ENCODE measurements at places on chromosomes 5 and 9.

- DNase-seq = no peak
These were observed 54.5 kb upstream of the IL17B start for GRCh38 chr5:149433524-149434131.

DNA sequence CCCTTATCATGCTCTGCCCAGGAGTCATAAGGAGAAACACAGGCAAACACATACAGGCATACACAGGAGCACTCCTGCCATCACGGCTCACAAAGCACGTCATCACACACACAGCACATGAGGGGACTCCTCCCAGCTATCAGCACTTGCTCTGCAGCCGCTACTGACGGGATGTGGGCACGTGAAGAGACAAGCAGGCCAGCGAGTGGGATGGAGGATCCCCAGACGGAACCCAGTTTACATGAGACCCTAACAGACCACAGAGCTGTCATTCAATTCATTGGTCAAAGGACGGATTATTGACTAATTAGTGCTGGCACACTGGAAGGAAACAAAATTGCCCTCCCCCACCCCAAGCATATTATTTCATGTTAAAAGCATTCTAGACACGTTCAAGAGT is 53.6 kb downstream of the SEMA4D start:
- DNase-seq = peak; percentile 75

DNA sequence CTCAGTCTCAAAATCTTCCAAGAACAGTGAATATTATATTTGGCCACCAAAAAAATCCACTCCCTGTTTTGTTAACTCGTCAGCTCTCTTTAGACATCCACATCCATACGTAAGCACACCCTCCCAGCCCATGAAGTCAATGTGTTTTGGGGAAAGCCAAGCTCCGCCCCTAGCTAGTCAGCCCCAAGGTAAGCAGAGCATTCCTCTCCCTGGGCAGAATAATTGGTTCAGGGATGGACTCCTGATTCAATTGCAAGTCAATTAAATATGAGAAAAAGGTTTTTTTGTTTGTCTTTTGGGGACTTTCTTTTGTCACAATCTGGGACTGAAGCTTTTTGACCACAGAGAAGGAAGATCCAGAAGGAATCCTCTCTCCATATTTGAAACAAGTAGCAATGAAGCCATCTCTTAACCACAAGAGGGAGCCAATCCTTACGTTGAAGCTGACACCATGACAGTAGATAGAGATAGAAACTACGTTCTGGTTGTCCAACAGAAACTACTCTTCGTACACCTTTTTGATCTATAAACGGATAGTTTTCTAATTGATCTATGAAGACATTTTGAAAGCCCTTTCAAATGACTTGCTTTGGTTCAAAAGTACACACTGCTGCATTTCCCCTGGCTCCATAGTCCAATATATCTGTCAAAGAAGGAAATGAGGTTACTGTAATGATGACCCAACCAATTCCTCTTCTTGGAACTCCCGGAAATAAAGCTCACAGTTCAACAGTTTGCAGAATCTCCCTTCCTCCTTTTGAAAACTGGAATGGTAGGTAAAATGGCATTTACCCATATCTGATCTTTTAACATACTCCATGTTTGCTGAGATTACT is 166.4 kb downstream of the TLE1 start:
- DNase-seq = no peak

DNA sequence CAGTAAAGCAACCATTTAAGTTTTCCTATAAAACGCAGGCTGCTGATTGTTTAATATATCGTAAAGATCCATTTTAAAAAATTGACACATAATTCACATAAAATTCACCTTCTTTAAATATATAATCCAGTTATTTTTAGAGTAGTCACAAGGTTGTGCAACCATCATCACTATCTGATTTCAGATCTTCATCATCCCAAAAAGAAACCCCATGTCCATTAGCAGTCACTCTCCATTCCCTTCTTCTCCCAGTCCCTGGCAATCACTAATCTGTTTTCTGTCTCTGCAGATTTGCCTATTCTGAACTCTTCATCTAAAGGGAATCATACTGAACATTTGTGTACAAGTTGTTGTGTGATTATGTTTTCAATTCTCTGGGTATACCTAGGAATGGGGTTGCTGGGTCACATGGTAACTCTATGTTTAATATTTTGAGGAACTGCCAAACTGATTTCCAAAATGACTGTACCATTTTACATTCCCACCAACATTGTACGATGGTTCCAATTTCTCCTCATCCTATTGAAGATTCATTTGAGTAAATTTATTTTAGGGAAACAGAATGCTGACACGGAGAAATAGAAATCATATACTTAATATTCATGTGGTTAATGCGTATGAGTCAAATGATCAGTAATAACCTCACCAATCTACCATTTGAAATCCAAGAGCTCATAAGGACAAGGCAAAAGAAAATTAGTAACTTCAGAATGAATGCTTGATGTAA is 57.8 kb upstream of the PLPP1 start:
- DNase-seq = no peak

DNA sequence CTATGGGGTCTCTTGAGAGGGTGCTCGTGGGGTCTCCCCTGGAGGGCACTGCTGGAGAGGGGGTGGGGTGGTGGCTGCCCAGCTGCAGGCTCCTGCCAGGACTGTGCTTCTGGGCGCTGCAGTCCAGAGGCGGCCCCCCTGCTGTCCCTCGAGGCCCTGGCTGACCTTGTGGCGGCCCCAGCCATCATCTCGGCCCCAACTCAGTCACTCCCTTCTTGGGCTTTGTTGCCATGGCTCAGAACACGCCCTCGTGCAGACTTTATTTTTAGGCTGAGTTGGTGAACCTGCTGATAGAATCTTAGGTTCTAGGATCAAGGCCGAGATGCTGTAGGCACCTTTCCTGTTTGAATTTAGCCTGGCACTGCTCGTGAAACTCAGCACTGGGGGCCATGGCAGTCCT is 22.8 kb downstream of the FBXW5 start:
- no peak for DNase-seq

- no peak for DNase-seq
These were observed 5.4 kb downstream of the RGS3 start for GRCh38 chr9:113468716-113469448.

DNA sequence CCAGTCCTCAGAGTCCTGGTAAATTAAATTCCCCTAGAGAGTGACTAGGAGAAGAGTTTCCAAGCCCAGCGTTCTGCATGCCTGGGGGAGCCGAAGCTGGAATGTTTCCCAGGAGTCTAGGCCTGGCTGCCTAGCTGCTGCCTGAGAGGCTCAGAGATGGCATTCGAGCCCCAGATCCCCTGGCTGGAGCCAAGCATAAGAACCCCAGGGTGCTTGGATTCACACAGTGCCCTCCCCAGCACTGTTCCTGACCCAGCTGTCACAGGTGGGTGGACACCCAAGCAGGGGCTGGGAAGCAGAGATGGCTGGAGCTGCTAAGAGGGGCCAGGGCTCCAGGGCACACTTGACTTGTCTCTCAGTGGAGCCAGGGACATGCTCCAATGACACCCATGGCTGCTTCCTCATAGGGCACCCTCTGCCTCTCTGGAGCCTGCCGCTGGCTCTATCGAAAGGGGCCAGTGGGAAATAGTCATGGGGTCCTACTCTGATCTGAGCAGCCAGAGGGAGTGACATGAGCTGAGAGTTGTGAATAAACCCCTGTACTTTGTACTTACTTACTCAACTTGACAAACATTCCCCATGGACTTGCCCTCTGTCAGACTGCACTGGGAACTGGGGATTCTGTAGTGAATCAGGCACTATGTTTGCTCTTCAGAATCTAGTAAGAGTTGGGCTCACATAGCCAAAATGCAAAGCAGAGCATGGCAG is 62.6 kb upstream of the XPA start:
- DNase-seq = no peak

DNA sequence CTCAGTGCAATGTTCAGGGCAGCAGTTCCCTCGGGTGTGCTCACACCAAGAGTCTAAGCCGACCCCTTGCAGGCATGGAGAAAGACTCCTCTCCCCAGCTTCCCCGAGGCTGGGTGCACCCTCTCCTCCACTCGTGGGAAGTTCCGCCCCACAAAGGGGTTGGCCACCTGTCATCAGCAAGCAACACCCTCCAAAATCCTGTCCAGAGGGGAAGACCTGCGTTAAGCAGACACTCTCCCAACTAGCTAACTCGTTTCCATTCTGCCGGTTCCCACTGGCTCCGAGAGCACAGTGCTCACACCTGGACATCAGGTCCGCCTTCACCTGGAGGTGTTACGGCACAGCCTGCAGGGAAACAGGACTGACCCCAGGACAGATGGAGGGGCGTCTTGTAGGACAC is 117.9 kb upstream of the IRX4 start:
- no peak for DNase-seq

DNA sequence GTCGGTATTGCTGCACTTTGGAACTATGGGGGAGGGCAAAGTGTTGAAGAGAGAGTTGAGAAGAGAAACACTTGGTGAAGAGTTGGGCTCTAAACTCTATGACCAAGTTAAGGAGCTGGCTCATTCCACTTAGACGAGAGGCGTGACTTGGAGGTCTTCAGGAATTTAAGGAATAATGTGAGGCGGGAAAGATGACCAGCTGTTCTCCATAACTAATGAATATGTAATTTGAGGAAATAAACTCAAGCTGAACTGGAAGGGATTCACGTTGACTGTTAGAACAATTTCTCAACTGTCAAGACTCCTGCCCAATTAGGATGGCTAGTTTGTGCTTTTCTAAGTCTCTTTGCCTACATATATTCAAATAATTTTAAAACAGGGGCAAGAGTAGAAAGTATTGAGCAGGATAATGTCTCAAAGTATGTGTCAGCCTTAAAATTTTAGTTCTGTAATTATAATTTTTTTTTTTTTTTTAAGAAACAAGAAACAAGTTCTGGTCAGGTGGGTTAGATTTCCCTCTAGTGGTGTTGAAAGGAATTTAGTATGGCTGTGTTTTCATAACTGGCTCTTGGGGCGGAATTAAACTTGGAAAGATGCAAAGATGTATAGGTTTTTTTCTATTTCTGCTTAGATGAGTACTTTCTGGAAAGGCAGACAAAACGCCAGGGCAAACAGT is 33.4 kb downstream of the TMEM252 start:
- no peak for DNase-seq

- no peak for DNase-seq
These were observed 271.0 kb upstream of the MPDZ start for GRCh38 chr9:13550519-13550918.

DNA sequence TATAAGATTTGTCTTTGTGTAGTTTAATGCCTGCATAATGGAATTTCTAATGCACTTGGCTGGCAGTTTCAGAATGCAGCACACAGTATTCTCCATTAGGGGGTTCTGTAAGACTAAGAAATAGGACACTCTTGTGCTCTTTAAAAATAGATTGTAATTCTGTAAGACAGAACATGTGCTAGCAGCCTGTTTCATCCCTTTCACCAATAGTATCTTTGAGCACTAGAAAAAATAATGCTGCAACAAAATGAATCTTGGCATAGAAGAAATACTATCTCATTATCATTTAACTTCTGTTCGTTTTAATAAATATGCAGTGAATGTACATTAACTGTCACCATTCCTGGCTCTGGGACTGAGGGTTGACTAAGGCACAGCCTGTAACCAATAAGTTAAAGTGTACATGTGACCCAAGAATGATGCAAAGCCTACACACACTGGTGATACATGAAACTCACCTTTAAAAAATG is 23.8 kb upstream of the ZNF622 start:
- peak; percentile 15 for DNase-seq

GRCh38 chr5:75711151-75711550 is 6.1 kb downstream of the POC5 start:
- DNase-seq = no peak

DNA sequence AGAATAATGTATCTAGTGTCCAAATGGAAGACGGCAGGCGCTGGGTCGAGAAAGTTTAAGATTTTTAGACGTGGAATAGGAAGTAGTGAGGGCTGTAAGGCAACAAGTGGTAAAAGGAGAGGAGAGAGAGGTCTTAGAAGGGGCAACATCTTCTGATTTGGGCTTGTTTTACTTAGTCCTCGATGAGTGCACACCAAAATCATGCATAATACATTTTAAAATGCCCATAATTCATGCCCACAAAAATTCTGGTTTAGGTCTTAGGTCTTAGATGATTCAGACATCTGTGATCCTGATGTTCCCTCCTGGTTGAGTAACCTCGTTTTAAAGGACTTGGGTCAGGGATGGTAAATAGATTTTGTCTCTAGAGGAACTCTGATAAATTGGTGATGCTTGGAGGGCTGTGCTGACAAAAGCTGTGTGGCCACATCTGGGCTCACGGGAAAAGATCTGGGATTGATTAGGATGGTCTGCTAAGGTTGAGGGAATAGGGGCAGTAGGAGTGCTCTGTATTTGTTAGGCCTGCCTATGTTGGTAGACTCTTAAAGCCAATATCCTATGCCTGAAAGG is 476.3 kb downstream of the CCDC171 start:
- no peak for DNase-seq

- DNase-seq = no peak
These were observed 33.9 kb downstream of the CNOT8 start for GRCh38 chr5:154892369-154892771.

GRCh38 chr5:1316588-1317340 is 21.9 kb upstream of the TERT start:
- DNase-seq = no peak

DNA sequence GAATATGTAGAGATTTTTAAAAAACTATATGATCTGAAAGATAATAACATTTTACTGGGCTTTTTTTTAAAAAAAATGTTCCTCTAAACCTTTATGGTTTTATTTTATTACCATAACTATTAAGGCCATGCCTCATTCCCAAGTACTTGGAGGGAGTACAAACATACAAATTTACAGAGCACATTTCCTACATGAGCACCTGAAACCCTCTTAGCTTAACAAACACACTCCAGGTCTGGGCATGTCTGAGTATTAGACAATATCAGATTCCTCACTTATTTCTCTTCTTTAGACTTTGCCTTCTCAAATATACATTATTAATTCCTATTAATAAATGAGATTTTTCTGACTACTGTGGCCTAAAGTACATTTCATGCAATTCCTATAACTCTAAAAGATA is 319.2 kb downstream of the SLCO4C1 start:
- no peak for DNase-seq

DNA sequence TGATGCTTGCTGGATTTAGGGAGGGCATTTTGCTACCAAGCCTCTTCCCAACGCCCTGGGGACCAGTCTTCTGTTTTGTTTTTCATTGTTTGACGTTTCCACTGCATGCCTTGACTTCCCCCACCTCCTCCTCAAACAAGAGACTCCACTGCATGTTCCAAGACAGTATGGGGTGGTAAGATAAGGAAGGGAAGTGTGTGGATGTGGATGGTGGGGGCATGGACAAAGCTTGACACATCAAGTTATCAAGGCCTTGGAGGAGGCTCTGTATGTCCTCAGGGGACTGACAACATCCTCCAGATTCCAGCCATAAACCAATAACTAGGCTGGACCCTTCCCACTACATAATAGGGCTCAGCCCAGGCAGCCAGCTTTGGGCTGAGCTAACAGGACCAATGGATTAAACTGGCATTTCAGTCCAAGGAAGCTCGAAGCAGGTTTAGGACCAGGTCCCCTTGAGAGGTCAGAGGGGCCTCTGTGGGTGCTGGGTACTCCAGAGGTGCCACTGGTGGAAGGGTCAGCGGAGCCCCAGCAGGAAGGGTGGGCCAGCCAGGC is 23.0 kb downstream of the PCDHGC5 start:
- no peak for DNase-seq

- no peak for DNase-seq
These were observed 5.1 kb downstream of the TGFBI start for GRCh38 chr5:136033848-136034247.

- no peak for DNase-seq
These were observed 863.2 kb downstream of the PTPRD start for GRCh38 chr9:9749591-9749990.
